ENCODE measurements at places on chromosomes 3 and 15. TPM values are rescaled to one million over a fixed set of nuclear protein-coding genes. Genes with fewer than 3 reads are reported as not detected.

Gene CADM2
- 22.8 TPM for total RNA-seq

Gene ONECUT1
- not detected for total RNA-seq

Gene CLDN16
- total RNA-seq, result not detected

Gene LRRK1
- total RNA-seq, result 7.1 TPM

- H3K27me3 ChIP-seq, result no peaks in the 10 kb centered on the region
- no peaks in the 10 kb centered on the region for H3K4me1 ChIP-seq
- H3K4me3 ChIP-seq, result no peak overlapping the region
- H3K27ac ChIP-seq, result no peak overlapping the region
Observed at GRCh38 chr3:131713416-131714123, 210.8 kb upstream of the MRPL3 start.

- DNase-seq, result no peak
- H3K4me1 ChIP-seq, result no peaks in the 10 kb centered on the region
- H3K4me3 ChIP-seq, result no peak overlapping the region
- H3K27ac ChIP-seq, result no peak overlapping the region
- no peaks in the 10 kb centered on the region for H3K27me3 ChIP-seq
Observed at GRCh38 chr3:44521721-44522120, 33.3 kb upstream of the ZKSCAN7 start.

DNA sequence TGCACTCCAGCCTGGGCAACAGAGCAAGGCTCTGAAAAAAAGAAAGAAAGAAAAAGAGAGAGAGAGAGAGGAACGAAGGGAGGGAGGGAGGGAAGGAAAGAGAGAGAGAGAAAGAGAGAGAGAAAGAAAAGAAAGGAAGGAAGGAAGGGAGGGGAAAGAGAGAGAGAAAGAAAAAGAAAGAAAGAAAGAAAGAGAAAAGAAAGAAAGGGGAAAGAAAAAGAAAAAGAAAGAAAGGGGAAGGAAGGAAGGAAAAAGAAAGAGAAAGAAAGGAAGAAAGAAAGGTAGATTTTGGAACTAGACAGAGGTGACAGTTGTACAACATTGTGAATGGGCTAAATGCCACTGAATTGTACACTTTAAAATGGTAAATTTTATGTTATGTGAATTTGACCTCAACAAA, 5.3 kb upstream of the SRGAP3 start:
- no peaks in the 10 kb centered on the region for H3K4me1 ChIP-seq
- H3K36me3 ChIP-seq, result no peaks in the 10 kb centered on the region
- no peak overlapping the region for H3K27ac ChIP-seq

GRCh38 chr3:9352917-9353752, 9.7 kb upstream of the THUMPD3 start:
- no peak overlapping the region for H3K4me3 ChIP-seq
- peak; percentile 80 for DNase-seq
- H3K36me3 ChIP-seq, result peaks cover 9% of the 10 kb centered on the region
- H3K27ac ChIP-seq, result no peak overlapping the region
- H3K4me1 ChIP-seq, result peaks cover 3% of the 10 kb centered on the region

DNA sequence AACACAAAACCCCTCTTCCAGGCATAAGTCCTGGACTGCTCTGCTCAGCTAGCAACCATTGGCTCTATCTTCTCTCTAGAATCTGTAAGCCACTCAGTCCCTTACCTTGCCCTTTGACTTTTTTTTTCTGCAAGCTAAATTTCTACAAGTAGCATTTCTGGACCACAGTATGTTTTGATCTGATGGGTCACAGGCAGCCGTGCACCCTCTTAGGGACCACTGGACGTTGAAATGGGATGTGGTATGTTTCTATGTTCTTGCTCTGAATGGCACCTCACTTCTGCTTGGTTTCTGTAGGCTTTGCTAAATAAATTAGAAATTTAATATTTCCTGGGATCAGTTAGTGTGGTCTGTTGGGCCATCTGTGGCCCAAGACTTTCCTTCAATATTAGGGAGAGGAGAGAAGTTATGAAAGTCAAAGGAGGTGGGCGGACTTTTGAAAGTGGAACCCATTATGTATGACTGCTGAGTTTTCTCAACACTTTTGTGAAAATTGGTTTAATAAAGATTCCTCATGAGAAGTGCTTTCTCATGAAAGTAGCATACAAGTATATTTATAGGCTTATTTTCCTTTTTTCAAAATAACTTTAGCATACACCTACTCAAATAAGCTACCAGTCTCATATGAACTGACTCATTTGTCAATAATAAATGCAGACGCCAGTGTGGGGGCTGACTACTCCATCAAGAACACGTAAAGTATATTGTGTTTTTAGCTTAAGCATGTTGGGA, 18.4 kb upstream of the TIPARP start:
- no peaks in the 10 kb centered on the region for H3K36me3 ChIP-seq
- H3K27me3 ChIP-seq, result no peaks in the 10 kb centered on the region
- H3K4me1 ChIP-seq, result no peaks in the 10 kb centered on the region
- no peak for DNase-seq
- no peak overlapping the region for H3K4me3 ChIP-seq

All from sigmoid colon (tissue), 7 donors.